ENCODE measurements at places on chromosomes 4 and X.

- no peak for DNase-seq
Observed at GRCh38 chr4:8472689-8473197, 32.2 kb downstream of the TRMT44 start.

DNA sequence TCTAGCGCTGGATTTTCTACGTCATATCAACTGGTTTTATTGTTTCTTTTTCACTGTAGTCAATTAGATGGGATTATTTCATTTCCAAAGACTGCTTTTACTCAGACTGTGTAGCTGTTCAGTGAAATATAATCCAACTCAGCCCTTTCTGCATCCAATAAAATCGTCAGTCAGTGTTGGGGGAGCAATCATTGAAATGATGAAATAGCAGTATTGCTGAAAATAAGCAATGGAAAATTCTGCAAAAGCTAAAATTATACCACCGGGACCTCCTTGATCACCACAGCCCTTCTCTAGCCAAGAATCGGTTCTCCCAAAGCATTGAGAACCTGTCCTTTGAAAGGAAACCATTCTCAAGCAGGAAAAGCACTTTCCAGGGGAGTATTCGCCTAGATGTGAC, 243.1 kb upstream of the TENM3 start:
- DNase-seq = no peak

GRCh38 chr4:2484993-2485392, 16.1 kb downstream of the RNF4 start:
- DNase-seq = peak; percentile 29

DNA sequence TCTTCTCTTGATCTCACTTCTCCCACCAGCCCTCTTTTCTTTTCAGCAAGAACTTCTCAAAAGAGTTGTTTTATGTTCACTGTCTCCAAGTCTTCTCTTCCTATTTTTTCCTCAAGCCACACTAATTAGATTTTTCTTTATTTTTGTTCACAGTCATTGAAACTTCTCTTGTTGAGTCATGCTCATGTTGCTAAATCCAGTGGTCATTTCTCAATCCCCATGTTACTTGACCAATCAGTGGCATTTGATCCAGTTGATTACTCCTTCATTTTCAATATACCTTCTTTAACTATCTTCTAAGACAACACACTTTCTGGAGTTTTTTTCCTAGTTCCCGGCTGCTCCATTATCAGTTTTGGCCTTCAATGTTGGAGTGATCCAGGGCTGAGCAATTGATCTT, 103.1 kb upstream of the LSM6 start:
- DNase-seq = no peak

DNA sequence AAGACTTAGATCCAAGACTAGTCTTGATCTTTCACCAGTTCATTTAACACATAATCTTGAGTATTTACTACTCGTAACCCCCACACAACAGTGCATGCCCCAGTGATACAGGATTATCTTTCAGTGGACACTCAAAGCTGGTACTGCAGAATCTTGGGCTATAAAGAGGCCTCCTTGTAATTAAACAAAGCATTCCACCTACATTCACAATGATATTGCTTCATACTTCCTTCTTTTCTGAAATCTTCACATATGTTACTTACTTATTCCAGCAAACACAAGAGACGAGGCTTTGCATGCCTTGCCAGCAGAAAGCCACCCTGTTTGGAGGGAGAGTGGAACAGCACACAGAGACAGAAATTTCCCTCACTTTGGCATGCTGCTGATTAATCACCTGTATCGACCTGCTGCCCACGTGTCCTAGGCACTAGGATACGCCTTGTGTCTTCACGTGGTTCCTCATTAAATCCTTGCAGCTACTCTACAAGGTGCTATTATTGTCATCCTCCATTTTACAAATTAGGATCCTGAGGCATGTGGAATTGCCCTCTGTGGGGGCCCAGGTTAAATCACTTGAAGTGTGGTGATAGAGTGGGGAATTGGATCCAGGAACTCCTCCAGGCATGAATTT, 77.3 kb downstream of the FAM184B start:
- DNase-seq = no peak

DNA sequence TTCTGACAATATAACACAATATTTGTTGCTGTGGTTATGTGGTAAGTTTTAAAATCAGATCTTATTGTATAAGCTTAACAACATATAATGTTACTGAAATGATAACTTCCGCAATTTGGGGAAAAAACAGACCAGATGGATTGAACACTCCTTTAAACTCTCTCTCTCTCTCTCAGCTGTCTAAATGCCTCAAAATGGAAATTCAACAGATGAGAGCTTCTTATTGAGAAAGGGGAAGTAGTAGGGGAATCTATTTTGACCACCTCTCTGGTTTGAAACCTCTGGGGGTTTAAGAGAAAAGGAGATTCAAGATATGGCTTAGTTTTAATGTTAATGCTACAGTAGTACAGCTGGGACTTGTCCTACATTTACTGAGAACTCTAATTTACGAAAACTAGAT, 40.3 kb downstream of the DMD start:
- no peak for DNase-seq

GRCh38 chrX:152635941-152636340, 1.8 kb upstream of the GABRQ start:
- DNase-seq = no peak

DNA sequence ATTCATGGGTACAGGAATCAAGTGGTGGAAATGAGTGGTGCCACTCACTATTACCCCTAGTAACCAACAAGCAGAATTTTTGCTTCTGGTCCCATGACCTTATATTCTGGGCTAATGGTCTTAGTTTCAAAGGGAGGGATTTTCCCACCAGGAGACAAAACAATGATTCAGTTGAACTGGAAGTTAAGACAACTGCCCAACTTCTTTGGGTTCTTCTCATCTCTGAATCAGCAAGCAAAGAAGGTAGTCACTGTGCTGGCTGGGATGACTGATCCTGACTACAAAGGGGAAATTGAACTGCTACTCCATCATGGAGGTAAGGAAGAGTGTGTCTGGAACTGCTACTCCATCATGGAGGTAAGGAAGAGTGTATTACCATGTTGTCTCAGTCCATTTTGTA, 87.2 kb downstream of the IL13RA2 start:
- no peak for DNase-seq

GRCh38 chr4:153205757-153206156, 1.5 kb downstream of the TRIM2 start:
- peak; percentile 28 for DNase-seq

DNA sequence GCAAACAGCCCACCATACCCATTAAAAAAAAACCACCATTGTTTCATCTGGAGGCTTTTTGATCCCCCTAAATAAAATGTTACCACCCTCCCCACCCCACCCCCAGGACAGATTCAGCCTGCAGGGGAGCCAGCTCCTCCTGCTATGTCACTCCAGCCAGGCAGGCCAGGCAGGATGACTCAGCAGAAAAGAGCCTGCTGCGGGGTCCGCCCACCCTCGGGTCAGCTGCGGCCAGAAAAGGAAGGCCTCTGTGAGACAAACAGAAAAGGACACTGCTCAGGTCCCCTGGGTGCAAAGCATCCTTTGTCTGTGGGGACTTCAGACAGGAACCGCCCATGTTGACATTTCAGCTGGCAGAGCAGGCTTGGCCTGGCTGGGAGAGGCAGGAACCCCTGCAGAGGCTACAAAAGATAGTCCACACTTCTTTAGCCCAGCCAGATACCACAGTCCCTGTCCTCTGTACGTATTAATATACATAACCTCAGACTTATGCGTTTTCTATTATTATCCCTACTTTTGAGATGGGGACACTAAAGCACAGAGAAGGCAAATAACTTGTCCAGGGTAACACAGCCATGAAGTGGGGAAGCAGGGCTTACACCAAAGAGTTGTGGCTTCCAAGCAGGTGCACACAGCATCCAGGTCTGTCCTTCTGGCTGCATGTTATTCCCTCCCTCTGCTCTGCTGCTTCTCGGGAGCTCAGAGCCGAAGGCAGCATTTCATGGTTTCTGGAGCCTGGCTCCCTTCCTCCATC, 147.7 kb downstream of the CPEB2 start:
- DNase-seq = no peak

GRCh38 chrX:67536564-67536963, 7.3 kb upstream of the AR start:
- no peak for DNase-seq

DNA sequence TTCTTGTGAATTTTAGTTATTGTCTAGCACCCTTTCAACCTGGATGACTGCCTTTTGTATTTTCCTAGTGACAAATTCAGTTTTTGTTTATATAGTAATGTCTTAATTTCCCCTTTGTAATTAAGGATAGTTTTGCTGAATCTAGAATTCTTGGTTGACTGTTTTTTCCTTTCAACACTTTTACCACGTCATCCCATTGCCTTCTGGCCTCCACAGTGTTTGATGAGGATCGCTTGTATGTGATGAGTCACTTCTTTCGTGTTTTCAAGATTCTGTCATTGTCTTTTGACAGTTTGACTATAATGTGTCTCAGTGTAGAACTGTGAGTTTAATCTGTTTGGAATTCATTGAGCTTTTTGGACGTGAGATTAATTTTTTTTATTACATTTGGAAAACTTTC, 30.1 kb downstream of the KDM6A start:
- DNase-seq = no peak

GRCh38 chr4:113016377-113016776, 33.1 kb upstream of the ANK2 start:
- DNase-seq = no peak

Measured in activated CD4-positive, alpha-beta T cell treated with anti-CD3 and anti-CD28 coated beads for 24 hours (primary cell).